ENCODE measurements at places on chromosomes 4 and X.

DNA sequence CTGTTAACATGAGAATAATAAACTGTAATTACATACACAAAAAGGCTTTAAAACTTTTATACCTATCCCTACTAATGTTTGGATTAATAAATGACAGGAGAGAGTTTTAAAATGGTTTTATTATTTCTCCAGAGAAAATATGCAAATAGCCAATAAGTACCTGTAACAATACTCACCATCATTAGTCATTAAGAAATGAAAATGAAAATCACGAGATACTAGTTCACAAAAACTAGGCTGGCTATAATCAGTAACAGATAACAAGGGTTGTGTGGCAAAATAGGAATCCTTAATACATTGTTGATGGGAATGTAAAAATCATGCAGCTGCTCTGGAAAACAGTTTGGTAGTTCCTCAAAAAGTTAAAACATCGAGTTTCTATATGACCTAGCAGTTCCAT, 25.2 kb upstream of the AP1AR start:
- no peak for DNase-seq

- DNase-seq = peak; percentile 78
Observed at GRCh38 chr4:7581477-7581876, 146.7 kb upstream of the PSAPL1 start.

- no peak for DNase-seq
Observed at GRCh38 chrX:136046295-136047015, 61.2 kb downstream of the SLC9A6 start.

- no peak for DNase-seq
Observed at GRCh38 chr4:53003959-53004358, 141.8 kb downstream of the RASL11B start.

Measured in ecto neural progenitor cell (in vitro differentiated cells).